BJ (cell line): ENCODE measurements at places on chromosomes 12 and 14. TPM values are rescaled to one million over a fixed set of nuclear protein-coding genes. Genes with fewer than 3 reads are reported as not detected.
A peak's percentile ranks its signal among the peaks of the same experiment; 100 is the strongest.

ACRBP gene
- polyA plus RNA-seq = 0.17 and 0.40 TPM in 2 replicates

PGF gene
- 3.3 and 4.1 TPM in 2 replicates for polyA plus RNA-seq

AMDHD1 gene
- 0.09 TPM in 2 replicates for polyA plus RNA-seq

MIPOL1 gene
- 1.1 and 2.8 TPM in 2 replicates for polyA plus RNA-seq

ANKS1B gene
- polyA plus RNA-seq = 0.27 TPM in 2 replicates

GLT8D2 gene
- 67.6 and 90.2 TPM in 2 replicates for polyA plus RNA-seq

HOXC13 gene
- polyA plus RNA-seq = 1.0 and 1.1 TPM in 2 replicates

RASSF9 gene
- polyA plus RNA-seq = 0.09 and 0.16 TPM in 2 replicates

SNAPC1 gene
- 6.2 and 15.3 TPM in 2 replicates for polyA plus RNA-seq

LMO3 gene
- polyA plus RNA-seq = not detected in 2 replicates

UNC79 gene
- polyA plus RNA-seq = 0.02 and 0.04 TPM in 2 replicates

IFI27 gene
- polyA plus RNA-seq = 4.1 and 6.5 TPM in 2 replicates

GZMH gene
- not detected in 2 replicates for polyA plus RNA-seq

TMEM229B gene
- 0.25 and 0.37 TPM in 2 replicates for polyA plus RNA-seq

TMCC3 gene
- polyA plus RNA-seq = not detected in 2 replicates

RDH16 gene
- 0.07 TPM in 2 replicates for polyA plus RNA-seq

MTA1 gene
- 40.3 and 48.8 TPM in 2 replicates for polyA plus RNA-seq

BCL11B gene
- polyA plus RNA-seq = not detected in 2 replicates

VRTN gene
- not detected in 2 replicates for polyA plus RNA-seq

IGF1 gene
- 1.5 and 2.4 TPM in 2 replicates for polyA plus RNA-seq

LYZ gene
- polyA plus RNA-seq = not detected in 2 replicates

TROAP gene
- 11.8 and 24.8 TPM in 2 replicates for polyA plus RNA-seq

TMEM132C gene
- polyA plus RNA-seq = not detected in 2 replicates

KCNH5 gene
- polyA plus RNA-seq = 0.02 and 0.05 TPM in 2 replicates

ESR2 gene
- not detected in 2 replicates for polyA plus RNA-seq

CPM gene
- polyA plus RNA-seq = 5.8 and 8.6 TPM in 2 replicates

- no peak for DNase-seq
These were observed 21.7 kb downstream of the NEUROD4 start for GRCh38 chr12:55041345-55042055.

DNA sequence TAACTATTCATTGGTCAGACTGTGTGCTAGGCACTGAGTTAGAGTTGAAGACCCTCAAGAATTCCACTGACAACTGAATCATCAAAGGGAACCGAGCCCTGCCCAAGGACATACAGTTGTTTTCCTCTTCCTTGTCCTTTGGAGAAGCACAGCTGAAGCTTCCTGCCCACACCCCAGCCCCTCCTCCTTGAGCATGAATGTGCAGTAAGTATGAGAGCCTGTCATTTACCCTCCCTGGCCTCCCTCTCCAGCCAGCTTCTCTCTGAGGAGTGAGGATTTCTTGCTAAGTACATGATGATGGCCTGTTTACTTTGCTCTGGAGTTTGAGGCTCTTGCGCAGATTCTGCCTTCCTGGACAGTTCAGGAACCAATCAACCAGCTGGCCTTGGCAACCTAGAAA is 235.2 kb downstream of the CACNA1C start:
- DNase-seq = no peak

GRCh38 chr14:21014761-21015190 is 10.1 kb downstream of the NDRG2 start:
- DNase-seq = no peak

DNA sequence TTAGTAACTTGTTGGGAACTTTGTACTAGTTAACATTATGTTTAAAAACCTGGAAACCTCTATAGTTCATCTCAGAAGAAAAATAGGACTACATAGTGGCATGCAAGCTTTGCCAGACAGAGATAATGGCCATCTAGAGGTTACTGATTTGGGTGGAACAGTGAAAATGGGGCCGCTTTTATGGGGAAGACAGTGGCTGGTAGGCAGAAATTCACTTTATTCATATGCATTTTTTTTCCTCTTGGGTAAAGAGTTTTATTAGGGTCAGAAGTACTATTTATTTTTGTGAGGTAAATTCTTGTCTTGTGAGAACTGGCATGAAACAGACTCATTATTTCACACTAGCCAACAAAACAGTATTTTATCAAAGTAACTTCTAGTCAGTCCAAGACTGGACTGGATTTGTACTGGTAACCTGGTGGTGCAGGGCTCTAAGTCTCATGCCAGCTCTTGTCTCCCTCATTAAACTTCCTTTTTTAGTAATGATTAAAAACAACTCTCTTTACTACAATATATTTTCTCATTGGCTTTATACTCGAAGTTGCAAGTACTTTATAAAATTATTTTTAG is 345.8 kb downstream of the RAD51B start:
- no peak for DNase-seq

- DNase-seq = no peak
These were observed 14.6 kb upstream of the FBXO34 start for GRCh38 chr14:55256586-55256985.

GRCh38 chr14:74988131-74988530 is 14.6 kb upstream of the EIF2B2 start:
- no peak for DNase-seq

GRCh38 chr14:82778008-82778590 is 1244.4 kb upstream of the SEL1L start:
- no peak for DNase-seq

DNA sequence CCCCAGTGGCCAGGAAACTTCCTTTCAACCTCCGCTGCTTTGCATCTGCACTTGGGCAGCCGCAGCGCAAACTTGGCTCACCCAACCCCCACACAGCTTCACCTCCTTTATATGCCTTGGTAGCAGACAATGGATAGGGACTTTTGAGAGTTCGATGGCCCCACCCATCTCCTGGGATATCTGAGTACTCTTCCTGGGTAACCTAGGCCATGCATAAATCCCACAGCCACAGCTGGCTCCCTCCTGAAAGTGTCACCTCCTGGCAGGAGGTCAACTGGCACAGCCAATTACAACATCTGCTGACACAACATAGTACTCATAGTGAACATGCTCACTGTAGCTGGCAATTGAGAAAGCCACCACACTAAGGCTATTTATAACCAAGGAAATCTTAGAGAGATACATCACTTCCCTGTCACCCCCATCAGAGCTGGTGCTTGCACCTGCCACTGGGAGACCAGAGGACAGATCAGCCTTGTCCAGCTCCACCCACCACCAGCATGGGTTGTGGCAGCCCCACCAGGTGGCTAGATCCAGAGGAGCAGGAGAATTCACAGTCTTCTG is 410.0 kb downstream of the SYT1 start:
- DNase-seq = no peak

GRCh38 chr12:69712826-69713225 is 13.7 kb upstream of the BEST3 start:
- no peak for DNase-seq

- no peak for DNase-seq
These were observed 31.5 kb upstream of the CACNA2D4 start for GRCh38 chr12:1949771-1950470.

DNA sequence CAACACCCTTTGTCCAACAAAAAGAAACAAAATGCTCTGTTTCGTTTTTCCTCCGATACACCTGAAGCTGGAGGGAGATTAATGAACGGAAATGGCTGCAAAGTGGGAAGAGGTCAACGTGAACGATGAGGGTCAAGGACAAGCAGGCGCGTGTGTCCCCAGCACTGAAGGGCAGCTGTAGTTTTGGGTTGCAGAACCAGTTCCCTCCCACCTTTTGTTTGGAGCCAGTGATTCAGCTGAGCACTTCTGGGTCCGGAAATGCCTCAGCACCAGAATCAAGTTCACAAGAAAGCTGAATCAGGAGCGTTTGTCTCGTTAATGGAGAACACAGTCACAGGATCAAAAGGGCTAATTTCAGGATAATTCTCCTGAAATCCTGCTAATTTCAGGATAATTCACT is 51.1 kb upstream of the PWP1 start:
- DNase-seq = no peak

GRCh38 chr12:69108037-69108436 is 131.3 kb upstream of the CPSF6 start:
- no peak for DNase-seq

- DNase-seq = no peak
These were observed 215.8 kb downstream of the PCNX1 start for GRCh38 chr14:71122866-71123565.

DNA sequence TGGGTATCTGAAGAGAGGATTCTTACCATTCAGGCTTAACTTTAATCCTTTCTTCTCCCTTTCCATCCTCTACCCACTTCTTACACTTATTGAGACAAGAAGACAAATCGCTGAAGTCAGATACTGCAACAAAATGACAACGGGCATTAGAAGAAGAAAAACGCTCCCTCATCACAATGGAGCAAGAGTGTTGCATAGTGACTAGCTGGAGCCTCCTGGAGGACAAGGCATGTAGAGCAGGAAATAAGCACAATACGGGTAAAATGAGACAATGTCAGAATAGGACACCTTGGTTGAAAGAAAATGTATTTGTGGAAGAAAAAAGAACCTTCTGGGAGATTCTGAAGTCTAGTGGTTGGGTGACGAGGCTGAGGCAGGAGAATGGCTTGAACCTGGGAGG is 501.0 kb downstream of the RERGL start:
- no peak for DNase-seq

DNA sequence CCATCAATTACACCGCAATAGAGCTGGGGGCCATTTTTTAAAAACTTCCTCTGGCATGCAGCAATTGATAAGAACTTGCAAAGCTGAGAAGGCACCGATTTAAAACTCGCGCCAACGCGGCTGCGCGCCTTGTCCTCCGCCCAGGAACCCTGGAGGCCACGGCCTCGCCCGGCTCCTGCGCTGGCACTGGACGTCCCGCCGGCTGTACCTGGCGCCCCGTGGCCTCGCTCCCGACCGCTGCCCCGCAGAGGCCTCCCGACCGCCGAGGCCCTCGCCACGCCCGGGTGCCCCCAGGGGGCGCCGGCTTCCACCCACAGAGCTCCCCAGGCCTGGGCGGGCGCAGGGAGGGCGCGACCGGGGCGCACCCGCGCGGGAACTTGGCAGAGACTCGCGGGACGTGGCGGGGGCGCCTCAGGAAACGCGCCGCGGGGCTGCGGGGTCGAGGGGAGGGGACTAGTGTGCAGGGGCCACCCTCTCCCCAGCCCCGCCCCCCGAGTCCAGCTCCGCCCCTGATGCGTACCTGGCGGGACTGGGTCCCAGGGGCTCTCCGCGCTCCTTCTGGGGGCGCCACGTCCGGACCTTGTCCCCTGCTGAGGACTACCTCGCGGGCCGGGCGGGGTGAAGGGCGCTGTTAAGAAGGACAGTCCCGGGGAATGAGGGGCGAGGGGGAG is 65.7 kb downstream of the TNFAIP2 start:
- no peak for DNase-seq

- DNase-seq = no peak
These were observed 379.5 kb downstream of the LRFN5 start for GRCh38 chr14:41986083-41986645.

- no peak for DNase-seq
These were observed 87.6 kb upstream of the HIF1A start for GRCh38 chr14:61607570-61608244.

- peak; percentile 16 for DNase-seq
These were observed 224.0 kb downstream of the TTC6 start for GRCh38 chr14:37819155-37820015.

DNA sequence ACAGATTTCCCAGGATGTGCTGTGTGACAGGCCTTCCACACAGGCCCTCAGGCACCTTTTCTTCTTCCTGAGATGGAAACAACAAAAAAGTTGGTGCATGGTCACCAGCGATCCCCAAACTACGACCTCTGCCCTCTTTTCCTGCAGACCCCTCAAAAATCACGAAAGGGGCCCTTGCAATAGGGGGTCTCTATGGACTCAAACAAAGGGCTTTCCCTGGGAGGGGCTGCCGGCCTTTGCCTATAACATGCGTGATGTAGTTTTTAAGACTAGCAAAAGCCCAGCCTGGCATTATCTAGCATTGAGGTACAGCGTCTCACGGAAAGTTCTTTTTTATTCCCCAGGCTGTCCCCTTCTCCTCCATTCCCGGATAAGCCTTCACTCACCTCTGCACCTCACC is 71.2 kb downstream of the DIO3 start:
- DNase-seq = no peak

- peak; percentile 9 for DNase-seq
These were observed 712.6 kb downstream of the SLC16A7 start for GRCh38 chr12:60308366-60308991.

DNA sequence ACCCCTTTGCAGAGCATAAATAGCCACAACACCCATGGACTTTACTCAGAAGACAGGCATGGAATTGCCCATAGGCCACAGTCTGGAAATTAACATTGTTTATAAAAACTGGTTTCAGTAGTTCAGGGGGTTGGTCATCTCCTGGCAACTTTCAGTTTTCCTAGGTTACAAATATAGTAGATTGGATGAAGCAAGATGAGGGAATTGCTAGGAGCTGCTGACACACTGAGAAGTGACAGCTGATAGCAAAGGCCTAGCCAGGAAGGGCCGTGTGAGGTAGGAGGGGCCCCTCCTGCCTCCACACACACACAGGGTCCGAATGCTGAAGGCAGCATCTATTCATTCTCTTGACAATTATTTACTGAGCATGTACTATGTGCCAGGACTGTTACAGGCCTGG is 8.3 kb downstream of the GALNT16 start:
- no peak for DNase-seq

- peak; percentile 49 for DNase-seq
These were observed at the start of gene TMTC2 for GRCh38 chr12:82686168-82687020. Gene TMTC2, plus strand, starts transcription at chr12:82686906.

DNA sequence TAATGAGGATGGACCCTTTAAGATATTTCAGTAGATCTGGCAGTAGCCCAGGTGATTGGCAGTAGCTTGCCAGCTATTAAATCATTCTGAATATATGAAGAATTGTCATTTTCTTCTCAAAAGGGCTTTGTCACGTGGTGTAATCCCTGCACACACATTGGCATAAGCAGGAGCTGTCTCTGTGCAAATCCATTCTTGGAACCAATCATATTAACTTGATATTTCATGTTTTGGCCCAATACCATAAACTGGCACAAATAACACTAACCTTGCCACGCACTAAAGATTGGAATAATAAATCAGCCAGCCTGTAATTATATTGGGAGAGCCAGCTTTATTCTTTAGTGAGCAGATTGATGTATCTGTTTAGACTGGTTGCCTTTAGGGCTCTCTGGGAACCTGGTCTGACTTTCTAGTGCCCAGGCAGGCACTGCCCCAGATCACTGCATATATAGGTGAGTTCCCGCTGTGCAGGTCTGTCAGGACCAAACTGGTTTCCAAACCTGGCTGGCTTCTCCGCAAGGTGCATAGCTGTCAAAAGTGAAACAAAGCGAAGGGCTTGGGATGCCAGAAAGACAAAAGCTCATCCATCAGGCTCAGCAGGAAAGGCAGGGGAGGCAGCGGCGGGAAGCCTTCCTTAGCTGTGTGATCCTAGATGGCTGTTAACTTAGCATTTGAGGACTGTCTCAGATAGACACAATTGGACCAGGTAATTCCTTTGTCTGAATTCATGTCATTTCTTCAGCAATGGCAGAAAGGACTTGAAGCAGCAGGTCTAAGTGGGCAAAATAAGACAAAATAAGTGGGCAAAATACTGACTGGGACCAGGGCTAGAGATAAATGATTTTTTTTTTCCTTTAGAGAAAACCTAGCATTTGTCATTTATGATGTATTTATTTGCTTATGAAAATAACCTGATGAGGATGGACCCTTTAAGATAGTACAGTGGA is 128.8 kb upstream of the DYRK2 start:
- DNase-seq = no peak

- DNase-seq = no peak
These were observed 6.1 kb upstream of the CEP170B start for GRCh38 chr14:104858811-104859426.
